ENCODE measurements at places on chromosomes 7 and 10.

GRCh38 chr10:113001599-113002448 is 51.8 kb downstream of the TCF7L2 start:
- peak; percentile 13 for DNase-seq

DNA sequence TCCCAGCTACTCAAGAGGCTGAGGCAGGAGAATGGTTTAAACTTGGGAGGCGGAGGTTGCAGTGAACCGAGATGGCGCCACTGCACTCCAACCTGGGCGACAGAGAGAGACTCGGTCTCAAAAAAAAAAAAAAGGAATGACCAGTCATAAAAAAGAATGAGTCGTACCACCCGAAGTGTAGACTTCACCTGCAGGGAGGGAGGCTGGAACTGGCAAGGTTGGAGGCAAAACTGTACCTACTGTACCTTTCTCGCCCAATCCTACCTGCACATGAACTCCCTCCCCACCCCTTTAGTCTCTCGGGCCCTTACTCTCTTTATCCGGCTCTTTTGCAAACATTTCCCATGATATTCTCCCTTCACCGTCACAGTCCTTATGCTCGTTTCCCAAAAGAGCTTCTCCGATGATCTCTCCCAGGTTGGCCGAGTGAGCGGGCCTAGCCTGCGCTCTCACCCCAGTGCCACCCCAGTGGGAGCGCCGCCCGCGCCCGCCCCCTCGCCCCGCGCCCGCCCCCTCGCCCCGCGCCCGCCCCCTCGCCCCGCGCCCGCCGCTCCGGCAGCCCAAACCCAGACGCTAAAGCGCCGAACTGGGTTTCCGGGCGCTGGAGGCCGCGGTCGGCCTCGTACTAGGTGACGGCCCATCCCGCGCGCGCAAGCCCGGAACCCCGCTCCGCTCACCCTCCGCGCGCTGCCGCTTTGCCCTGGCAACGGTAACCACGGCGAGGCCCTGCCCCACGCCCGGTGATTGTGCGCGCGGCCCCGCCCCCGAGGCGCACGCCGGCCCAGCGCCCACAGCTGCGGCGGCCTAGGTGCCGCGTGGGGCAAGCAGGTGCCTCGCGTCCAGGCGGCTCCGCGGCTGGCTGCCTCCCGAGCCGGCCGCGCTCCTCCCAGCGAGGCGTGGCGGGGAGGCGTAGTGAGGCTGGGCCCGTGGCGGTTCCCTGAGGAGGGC is at the start of gene SMKR1:
Gene SMKR1 (plus strand): TSS at position 772 of the 948 bp plus-strand sequence. CDS start 294 bp downstream, outside the sequence.
- peak; percentile 39 for DNase-seq

DNA sequence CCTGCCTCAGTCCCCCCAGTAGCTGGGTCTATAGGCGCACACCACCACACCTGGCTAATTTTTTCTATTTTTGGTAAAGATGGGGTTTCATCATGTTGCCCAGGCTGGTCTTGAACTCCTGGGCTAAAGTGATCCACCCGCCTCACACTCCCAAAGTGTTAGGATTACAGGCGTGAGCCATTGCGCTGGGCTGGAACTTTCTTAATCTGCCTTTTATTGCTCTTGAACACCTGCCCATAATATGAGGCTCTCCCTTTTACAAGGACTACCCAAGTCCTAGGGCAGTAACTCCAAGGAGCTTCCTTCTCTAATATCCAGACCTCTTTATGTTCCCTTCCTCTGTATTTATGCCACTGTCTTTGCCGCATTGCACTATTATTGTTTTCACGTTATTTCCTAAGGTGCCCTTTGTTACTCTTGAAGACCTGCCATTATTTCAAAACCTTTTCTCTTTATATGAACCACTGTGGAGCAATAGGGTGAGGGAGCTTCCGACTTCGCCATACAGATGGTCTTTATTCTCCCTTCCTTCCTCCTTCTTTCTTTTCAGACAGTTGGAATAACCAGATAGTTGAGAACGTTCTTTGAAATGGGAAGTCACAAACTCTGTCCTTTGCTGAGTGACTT is 36.3 kb upstream of the TCF7L2 start:
- DNase-seq: no peak

DNA sequence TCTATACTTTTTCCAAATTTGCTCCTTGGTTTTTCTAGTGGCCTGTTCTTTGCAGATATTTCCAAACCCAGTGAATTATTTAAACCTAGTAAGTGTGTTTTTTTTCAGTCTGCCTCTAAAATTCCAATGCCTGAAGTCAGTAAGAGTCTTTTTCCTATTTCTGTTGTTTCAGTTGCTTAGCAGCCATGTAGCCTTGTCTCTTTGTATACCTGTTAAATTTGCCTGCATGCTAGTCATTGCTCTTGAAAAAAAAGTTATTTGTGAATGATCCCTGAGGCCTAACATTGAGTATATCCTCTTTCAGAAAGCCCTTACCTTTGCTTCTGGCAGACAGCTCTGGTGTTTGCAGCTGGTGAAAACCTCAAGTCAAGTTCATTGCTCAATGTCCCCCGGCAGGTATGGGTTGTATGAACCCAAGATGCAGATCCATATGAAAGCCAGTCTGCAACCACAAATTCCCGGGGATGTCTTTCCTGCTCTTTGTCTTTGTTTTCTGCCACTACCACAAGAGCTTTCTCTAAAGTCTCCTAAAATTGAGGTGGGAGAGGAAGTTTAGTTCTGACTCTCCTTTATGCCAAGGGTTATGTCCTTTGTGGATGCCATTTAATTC is 35.7 kb downstream of the CH25H start:
- DNase-seq: no peak

GRCh38 chr10:57955076-57955475 is 312.6 kb downstream of the IPMK start:
- DNase-seq: peak; percentile 52

DNA sequence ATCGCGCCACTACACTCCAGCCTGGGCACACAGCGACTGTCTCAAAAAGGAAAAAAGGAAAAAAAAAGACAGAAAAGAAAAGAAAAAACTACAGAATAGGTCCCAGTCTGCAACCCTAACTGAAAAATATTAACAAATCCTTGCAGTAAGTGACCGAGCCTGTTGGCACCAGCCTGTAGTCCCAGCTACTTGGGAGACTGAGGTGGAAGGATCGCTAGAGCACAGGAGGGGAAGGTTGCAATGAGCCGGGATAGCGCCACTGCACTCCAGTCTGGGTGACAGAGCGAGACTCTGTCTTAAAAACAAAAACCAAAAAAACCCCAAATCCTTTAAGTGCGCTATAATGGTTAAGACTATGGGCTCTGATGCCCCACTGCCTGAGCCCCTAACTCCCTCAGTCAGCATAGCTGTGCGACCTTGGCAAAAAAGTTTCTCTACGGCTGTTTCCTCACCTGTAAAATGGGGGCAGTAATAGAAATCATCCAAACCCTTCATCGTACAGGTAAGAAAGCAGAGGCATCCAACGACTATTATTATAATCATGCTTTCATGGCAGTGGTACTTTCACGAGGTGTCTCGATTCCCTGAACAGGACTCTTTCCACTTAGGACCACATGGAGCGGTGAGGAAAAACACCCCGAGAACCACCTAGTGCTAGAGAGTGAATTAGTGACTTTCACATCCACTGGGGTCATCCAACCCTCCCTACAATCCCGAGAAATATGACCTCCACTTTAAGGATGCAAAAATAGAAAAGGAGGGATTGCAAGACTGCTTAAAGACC is 755 bp downstream of the TOMM7 start:
- DNase-seq: peak; percentile 9

GRCh38 chr7:50751146-50751545 is 31.6 kb downstream of the GRB10 start:
- no peak for DNase-seq

GRCh38 chr10:71554671-71555070 is 158.0 kb downstream of the CDH23 start:
- DNase-seq: no peak

DNA sequence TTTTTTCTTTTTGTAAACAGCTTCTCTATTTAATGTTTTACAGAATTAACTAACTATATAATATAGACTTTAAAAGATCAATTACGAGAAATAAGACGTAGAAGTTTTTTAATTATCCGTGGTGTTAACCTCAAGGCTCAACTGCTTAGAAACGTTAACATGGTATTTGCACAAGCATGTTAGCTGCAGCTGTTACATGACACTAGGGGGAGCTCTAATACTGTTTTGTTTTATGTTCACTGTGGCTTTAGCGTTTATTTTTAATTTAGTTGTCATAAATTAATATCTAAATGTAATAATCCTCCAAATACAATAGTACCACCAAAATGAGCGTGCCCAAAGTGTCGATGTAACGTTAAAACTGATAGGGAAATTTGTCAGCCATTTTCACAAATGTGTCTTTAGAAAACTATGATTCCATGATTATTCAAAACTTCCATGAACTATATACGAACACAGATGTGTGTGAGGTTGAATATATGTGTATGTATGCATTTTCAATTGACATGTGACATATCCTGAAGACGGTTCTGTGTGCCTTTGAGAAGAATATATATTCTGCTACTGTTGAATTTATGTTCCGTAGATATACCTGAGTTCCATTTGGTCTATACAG is 828.8 kb upstream of the MBL2 start:
- peak; percentile 32 for DNase-seq

DNA sequence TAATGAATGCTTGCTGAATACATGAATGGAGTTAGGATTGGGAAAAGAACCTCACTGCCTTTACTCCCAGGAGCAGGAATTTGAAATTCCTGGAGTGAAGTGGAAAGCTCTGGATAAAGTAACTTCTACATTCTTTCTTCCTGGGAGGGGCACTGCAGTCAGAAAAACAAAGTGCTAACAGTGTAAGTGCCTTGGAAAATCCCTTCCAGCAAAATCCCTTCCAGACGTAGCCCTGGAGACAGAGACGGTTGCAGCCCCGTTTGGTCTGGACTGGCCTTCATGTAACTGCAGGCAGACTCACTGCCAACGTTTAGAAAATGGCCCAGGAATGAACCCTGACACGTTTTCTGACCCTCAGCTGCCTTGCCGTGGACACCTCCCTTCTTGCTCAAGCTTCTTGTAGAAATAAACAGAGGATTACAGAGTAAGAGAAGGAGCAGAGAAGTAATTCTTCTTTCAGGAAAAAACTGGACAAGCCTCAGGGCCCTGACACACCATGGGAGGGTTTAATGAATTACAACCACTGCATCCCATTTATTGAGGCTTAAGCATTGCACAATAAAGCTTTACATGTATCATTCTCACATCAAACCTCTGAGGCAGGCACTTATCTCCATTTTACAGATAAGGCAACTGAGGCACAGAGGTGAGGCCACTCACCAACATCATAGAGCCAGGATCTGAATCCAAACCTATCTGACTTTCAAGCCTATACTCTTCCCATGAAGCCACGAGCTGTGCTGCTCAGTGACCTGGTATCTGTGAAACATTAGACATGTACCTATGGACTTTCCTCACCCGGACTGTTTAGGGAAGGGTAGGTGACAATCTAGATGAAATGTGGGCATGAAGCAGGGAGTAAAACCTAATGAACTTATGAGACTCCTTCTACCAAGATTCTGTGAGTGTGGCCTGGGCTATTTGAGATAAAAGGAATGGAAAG is 7.8 kb downstream of the ITPRIP start:
- peak; percentile 83 for DNase-seq

GRCh38 chr7:158321056-158321700 is 266.4 kb downstream of the PTPRN2 start:
- DNase-seq: no peak

- DNase-seq: no peak
Observed at GRCh38 chr10:1522237-1522636, 215.1 kb downstream of the ADARB2 start.

DNA sequence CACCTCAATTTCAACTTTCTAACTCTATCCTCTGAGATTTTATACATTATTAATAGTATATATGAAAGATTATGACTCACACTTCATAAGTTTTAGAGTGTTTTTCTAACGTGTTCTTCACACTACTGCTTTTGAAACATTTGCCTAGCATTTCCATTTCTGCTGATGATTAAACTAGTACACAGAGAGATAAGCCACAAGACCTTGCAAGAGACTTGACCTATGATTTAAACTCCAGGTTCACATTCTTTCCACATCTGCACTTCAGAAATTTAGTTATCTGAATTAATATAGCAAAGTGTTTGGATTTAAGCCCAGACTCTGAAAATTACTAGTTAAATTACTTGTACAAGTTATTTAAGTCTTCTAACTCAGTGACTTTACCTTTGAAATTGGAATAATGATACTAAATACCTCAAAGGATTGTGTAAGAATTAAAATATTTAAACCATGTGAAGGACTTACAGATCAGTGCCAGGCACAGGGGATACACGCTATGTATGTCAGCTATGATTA is 66.6 kb downstream of the PCLO start:
- DNase-seq: no peak

- no peak for DNase-seq
Observed at GRCh38 chr7:123594813-123595241, 6.8 kb upstream of the ASB15 start.

- no peak for DNase-seq
Observed at GRCh38 chr10:72904806-72905205, 11.3 kb downstream of the OIT3 start.

GRCh38 chr10:60009710-60010383 is 103.5 kb upstream of the CCDC6 start:
- DNase-seq: no peak

- DNase-seq: no peak
Observed at GRCh38 chr7:159027789-159028507, 116.7 kb downstream of the VIPR2 start.

- no peak for DNase-seq
Observed at GRCh38 chr7:135353832-135354231, 120.2 kb downstream of the STRA8 start.

DNA sequence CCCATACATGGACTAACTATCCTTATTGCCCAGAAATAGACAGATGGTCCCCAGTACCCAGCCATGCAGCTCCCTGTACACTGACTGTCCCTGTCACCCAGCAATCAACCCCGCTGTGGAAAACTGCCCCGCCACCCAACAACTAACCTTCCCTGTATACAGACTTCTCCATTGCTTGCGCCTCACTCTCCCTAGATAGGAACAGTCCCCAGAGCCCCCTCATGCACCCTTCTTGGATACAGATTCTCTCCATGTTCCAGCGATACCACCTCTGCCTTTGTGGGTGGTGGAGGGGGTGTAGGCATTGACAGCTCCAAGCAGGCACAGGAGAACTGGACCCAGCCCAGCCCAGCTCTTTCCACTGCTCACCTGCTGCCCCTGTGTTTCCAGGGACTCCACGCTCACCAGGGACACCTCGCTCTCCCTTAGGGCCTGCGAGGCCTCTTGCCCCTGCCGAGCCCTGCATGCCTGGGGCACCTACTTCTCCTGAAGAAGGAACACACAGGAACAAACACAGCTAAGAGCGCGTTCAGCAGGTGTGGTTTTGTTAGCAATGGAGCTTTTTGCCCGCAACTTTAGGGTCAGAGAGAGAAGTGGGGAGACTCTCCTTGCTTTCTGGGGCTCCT is 7.2 kb downstream of the SFTPD start:
- no peak for DNase-seq

- no peak for DNase-seq
Observed at GRCh38 chr7:89002981-89003956, 207.7 kb upstream of the TEX47 start.

- peak; percentile 34 for DNase-seq
Observed at GRCh38 chr7:12564996-12565764, 5.3 kb upstream of the SCIN start.

DNA sequence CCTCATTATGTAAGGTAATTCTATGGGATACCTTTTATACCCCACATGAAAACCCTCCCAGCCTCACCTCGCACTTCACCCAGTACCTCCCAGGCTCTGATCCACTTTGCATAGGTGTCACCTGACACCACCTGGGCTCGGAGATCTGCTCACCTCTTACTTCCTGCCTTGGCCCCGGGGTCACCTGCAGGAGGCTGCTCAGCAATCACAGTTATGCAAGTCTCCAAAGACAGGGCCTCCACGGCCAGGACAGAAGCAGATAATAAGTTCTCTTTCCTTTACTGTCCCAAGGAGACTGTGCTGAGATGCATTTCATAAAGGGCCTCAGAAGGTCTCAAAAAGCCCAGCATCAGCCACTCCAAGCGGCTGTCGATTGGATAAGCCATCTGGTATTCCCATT is 112.4 kb upstream of the PPP2R2D start:
- DNase-seq: no peak
